ENCODE measurements at places on chromosomes 3 and 15.

- no peak for DNase-seq
Observed at GRCh38 chr15:52014616-52015015, 4.4 kb upstream of the MAPK6 start.

DNA sequence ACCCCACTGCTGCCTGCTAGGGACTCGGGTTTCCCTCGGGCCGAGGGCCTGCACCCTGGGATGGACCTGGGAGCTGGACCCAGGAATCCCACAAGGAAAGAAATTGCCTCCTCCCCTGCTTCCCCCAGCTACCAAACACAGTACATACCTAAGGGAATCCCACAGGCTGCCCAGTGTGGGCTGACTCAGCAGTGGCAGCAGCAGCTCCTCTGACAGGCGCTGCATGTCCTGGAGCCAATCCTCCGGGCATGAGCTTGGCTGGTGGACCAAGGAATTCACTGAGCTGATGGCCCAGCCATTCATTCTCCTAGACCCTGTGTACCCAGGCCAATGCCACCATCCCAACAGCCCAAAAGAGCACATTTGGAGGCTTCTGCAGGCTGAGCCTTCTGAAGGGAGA is 9.5 kb upstream of the LTK start:
- no peak for DNase-seq

DNA sequence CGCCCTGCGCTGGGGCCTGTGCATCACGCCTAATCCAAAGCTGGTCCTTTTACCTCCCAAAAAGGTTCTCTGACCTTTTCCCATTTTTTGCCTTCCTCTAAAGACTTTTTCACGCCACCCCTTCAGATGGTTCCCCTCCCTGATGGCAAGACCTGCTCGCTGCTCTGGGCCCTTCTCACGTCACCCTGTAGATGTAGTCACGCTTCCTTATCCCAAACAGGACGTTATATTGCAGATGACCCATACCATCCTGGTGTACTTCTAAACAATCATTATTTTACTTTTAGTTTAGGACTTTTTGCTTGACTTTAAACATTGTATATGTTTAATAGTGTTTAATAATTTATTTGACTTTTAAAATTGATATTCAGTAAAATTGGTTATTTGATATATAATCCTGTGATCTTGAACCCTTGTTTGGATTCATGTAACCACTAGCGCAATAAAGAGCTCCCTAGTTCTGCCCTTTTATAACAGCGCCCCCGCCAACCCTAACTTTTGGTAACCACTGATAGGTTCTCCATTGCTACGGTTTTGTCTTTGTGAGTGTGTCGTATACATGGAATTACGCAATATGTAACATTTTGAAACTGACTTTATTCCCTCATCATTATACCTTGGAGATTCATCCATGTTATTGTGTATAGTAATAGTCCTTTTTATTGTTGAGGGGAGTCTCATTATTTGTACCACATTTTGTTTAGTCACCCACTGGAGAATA is 159.0 kb upstream of the CHRNA7 start:
- DNase-seq = no peak

- DNase-seq = no peak
Observed at GRCh38 chr15:76802411-76802810, 102.7 kb downstream of the SCAPER start.

DNA sequence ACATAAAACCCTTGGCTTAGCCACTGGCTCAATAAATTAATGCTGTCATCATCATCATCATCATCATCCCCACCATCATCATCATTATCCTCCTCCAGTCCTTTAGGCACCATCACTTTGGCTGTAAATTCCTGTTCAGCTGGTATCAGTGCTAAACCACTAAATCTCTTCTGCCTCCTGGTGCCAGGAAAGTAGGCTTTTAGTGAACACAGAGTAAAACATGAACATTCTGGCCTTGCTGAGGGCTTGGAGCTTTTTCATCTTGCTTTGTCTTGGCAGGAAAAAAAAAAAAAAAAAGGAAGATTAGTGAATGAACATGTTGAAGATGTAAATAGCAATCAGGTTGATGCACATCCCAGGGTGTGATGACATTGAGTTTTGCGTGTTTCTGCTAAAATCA is 67.3 kb upstream of the EIF1B start:
- no peak for DNase-seq

- DNase-seq = peak; percentile 31
Observed at GRCh38 chr15:78322243-78322642, 17.9 kb upstream of the CRABP1 start.
